COR-L47 (cell line): ENCODE measurements at places on chromosomes 11 and 22.

DNA sequence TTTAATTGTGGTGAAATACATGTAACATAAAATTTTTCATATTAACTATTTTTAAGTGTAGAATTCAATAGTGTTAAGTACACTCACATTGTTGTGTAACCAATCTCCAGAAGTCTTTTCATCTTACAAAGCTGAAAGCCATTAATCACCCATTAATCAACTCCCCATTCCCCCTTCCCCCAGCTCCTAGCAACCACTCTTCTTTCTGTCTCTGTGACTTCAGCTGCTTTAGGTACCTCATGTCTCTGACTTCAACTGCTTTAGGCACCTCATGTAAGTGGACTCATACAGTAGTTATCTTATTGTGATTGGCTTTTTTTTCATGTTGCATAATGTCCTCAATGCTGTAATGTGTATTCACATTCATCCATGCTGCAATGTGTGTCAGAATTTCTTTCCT, 150.8 kb upstream of the NTM start:
- no peak for DNase-seq

GRCh38 chr11:63945477-63946163, 6.8 kb downstream of the NAA40 start:
- peak; percentile 59 for DNase-seq

DNA sequence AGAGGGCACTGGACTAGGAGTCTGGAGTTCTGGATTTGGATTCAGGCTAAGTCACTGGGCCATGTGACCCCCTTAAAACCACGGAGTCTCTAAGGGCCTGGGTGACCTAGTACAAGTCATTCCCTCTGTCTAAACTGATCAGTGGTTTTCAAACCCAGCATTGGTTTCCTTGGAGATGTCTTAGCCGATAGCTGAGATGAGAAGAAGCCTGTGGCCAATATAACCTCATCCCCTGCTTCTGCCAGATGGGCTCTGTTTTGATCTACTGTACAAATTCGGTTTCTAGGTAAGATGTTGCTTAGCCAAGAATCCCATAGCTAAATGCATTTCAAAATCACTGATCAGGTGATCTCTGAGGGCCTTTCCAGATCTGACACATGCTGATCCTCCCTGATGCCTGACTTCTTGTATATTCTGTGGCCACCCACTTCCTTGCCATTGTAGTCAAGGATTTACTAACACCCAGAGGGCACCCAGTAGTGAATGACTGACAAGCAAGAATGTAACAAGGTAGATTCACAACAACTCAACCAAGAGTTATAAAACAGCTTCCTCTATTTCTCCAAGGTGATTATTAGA, 53.1 kb downstream of the GALNT18 start:
- no peak for DNase-seq

DNA sequence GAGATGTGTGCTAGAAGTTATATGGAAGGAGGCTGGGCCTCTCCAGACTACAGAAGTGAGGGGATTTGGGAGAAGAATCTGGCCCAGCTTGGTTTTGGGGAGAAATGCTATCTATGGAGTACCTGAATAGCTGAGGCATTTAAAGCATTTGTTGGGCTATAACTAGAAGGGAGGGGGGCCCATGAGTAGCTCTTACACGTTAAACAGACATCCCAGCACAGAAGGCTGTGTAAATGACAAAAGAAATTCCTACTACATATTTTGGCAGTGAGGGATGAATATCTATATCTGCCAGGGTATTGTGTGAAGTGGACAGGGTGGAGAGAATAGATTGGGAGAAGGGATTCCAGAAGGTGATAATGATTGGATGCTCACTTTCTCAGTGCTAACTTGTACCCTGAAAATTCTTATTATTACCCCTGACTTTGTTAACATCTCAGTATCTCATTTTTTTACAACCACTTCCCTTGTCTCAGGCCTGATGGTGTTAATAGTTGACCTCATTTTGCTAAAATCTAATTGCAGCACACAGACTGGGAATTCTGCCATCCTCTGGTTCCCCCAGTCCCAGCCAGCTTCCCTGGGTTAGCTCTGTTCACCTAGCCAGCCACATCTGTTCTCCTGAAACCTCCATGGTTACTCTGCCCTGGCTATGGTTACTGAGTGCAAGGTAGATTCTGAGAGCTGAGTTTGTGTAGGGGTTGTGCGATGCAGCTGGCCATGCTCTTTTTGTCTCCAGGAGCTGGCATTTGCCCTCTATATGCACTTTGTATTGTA, 28.8 kb upstream of the RRM1 start:
- no peak for DNase-seq

DNA sequence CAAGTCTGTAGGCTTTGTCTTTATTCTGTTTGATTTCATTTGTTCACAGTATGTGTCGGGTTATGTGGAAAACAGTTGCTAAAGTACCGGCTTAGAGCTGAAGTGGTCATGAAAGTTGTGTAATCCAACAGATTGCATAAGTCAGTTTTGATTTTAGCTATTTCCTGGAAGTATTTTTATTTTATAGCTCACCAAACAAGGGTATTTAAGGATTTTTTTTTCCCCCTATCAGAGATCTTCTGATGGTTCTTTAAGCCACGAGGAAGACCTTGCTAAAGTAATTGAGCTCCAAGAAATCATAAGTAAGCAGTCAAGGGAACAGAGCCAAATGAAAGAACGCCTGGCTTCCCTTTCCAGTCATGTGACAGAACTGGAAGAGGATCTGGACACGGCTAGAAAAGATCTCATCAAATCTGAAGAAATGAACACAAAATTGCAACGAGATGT, 55.9 kb downstream of the PPFIA1 start:
- DNase-seq, result no peak

GRCh38 chr11:126723665-126724045, 276.9 kb downstream of the KIRREL3 start:
- DNase-seq, result no peak

DNA sequence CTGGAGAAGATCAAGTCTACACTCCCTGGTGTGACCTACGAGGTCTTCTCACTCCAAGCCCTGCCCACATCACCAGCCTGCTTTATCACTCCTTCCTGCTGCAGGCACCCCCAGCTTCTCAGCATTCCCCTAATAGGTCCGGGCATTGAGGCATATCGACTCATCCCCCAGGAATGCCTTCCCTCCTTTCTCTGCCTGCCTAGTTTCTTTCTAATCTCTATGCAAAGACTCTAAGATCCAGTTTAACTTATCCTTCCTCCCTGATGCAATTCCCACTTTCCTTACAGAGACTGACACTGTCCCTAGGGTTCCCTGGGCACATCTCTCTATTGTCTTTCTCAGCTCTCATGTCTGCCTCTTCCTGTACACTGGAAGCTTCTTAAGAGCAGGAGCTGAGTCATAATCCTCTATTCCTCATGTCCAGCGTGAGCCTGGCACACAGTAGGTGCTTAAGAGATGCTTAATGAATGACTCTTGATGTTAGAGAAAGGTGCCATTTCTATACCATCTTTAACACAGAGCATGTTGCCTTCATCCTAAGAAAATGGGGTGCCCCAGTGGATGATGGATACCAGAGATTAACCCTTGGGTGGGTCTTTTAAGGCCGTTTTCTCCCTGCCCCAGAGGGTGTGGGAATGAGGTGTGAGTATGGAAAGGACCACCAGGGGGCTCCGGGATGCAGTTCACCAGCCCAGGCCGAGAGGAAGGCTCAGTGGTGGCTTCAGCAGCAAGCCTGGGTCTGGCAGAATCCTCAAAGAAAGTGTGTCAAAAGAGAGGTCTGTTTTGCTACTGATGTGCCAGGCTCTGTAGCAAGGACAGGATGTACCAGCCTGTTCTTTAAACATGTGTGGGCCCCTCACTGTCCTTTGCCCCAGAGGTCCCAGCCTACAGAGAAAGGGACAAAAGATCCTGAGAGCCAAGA, 34.7 kb downstream of the PARVA start:
- peak; percentile 50 for DNase-seq

DNA sequence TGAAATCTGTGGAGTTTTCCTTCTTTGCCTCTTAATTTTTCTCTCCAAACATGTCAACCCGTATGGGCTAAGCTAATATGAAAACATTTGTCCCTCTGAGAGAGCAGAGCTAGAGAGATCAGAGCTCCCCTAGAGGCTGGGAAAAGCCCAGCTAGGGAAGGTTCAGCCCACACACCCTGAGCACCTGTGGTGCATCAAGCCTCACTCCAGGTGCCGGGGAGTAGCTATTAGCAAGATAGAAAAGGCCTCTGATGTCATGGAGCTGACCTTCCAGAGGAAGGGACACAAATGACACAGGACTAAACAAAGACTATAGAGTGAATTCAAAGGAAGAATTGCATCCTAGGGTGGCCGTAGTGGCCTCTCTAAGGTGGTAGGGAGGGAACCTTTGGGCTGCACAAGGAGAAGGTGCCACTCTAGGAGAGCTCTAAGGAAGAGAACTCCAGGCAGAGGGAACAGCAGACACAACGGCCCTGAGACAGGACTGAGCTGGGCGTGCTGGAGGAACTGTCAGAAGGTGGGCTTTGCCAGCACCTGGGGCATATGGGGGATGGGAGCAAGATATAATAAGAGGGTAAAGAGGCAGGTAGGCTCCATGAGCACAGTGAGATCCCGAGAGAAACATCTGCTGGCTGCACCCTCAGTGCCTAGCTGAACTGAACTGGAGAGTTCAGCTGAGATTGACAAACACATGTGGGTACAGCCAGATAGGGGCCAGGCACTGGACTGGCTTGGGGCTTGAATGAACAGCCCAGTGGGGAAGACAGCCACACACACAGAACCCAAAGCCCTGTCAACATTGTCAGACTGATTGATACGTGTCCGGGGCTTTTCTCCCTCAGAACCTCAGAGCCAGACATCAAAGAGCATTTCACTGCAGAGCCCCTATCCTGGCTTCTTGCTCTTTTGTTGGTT, 65.5 kb upstream of the DRD2 start:
- DNase-seq, result peak; percentile 23

DNA sequence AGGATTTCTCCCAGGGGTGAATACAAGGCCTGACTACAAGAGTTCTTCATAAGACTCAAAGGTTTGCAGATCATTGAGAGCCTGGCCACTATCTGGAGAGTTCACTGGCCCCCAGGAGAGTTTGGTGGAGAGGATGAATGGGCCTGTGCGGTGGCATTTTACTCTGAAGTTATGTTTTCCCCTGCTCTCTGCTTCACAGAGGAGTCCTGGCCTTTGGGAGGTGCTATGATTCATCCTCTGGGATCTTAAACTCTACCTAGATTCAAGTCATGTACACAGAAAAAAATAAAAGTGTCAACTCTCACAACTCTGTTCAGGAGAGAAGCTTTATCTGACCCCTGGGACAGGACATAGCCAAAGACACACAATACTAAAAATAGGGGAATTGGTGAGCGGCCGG, 159.1 kb upstream of the CARD18 start:
- DNase-seq, result no peak

GRCh38 chr11:45852712-45853101, 5.4 kb downstream of the CRY2 start:
- DNase-seq, result no peak

- DNase-seq, result peak; percentile 19
These were observed 251.3 kb upstream of the PLET1 start for GRCh38 chr11:112511911-112512310.

DNA sequence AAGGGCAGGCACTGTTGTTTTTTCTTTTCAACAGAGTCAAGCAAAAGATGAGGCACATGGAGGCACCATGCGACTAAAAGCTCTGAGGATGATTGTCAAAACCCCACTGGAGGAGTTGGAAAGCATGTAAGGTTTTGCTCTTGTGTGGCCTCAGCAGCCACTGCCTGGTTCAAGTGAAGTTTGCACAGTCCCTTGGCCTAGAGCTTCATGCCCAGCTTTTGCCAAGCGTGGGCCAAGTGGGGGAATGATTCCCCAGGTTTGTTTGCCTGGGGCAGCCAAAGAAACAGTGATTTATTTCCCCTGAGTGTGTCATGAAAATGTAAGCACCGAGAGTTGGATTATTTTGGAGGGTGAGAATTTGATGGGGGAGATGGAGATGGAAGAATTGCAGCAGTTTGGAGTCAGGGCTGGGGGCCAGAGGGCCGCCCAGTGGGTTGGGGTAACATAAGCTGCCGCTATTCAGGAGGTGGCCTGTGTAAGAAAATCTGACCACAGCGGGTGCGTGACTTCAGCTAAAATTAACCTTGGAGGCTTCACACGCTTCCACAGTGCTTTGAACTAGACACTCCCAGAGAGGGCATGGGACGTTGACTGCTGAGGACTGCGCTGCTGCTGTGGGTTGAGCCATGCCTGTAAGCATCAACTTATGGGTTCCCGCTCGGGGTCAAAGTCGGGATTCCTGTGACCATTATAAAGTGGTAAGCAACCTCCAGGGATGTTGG, 100.7 kb downstream of the NAV2 start:
- no peak for DNase-seq

GRCh38 chr22:49392841-49393510, 434.7 kb downstream of the BRD1 start:
- DNase-seq, result no peak

- DNase-seq, result no peak
These were observed 65.4 kb upstream of the NTM start for GRCh38 chr11:131305005-131305404.

DNA sequence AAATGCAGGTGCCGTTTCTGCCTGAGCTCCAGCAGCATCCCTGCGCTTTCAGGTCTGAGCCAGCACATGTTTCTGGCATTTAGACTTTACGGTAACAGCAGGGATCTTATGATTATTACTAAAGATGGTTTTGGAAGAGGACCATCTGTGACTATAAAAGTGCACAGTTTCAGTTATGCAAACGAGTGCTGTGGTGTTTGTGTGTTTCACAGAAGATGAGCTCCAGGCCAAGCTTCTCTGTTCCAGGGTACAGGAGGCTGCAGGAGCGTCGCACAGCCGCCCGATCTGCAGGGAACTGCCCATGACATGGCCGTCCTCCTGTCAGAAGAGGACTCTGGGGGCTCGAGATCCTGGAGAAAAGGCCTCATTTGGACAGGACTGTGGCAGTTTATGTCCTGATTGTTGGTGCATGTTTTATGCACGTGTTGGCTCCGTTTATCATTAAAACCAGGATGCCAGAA, 297.3 kb downstream of the TBC1D22A start:
- DNase-seq, result no peak

DNA sequence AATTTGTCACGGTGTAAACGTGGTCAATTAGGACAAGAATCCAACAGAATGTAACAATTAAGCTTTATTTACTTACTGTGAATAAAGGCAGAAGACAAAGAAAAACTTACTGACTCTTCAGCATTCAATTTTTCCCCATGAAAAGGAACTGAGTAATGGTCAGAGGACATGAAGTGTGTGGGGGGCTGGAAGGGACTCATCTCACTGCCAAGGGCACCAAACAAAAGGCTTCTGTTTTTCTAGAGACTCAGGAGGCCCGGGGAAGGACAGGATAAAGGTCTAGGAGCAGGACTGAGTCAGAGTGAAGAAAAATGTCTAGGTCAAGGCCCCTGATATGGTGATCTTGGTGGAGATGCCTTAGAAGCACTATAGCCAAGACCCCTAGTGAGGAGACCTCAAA, 564.2 kb upstream of the ANO5 start:
- DNase-seq, result no peak

DNA sequence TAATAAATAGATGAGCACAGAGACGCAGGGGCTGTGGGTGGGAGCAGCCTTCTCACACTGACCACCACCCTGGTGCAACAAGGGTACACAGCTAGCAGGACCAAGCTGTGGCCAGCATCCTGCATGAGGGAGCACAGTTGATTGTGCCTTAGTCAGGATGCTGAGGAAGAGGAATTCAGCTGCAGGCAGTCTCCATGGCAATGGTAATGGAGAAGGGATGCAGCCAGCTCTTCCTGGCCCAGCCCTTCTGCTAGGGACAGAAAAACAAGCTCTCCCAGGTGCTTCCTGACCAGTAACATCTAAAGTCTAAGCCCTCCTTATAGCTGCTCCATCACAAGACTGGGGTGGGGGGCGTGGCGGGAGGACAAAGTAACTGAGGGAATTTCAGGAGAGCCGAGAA, 363.5 kb downstream of the BUD13 start:
- DNase-seq, result no peak

- no peak for DNase-seq
These were observed 3.6 kb downstream of the C11orf16 start for GRCh38 chr11:8928981-8929615.

GRCh38 chr11:79400717-79401330, 40.0 kb downstream of the TENM4 start:
- DNase-seq, result no peak
